ENCODE measurements at places on chromosomes 11 and 22. TPM values are rescaled to one million over a fixed set of nuclear protein-coding genes. Genes with fewer than 3 reads are reported as not detected.

DNA sequence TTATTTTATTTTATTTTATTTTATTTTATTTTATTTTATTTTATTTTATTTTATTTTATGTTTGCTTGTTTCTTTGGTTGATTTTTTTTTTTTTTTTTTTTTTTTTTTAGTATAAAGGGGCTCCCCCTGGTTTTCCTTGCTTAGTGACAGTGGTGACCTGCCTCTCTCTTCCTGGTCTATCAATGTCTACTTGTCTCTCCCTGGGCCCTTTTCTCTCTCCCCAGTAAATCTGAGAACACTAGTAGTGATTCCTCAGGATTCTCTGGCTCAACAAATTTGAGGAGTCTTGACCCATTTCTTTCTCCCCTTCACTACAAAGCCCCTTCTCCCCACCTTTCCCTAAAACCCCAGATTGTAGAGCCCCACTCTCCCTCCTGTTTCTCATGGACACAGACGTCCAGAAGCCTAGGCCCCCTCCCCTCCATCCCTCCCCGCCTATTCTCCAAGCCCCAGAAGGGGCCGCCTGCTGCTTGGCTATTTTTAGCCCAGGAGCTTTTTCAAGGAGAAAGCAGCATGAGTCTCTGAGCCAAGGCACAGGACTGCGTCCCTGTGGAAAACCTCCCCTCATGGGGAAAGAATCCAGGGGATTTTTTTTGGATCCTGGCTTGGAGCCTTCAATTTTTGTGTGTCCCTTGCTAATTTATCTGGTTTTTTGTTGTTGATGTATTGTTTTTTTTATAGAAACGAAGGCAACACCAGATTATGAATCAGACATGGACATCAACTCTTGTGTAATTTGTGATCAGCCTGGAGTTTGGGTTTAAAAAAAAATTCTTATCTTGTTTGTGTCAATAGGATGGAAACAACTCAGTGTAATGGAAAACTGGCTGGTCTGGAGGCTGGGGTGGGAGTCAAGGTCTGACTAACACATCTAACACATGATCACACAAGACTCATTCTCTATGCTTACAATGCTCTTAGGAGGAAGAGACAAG lies 17.5 kb upstream of the ACCSL start:
- peaks cover 7% of the 10 kb centered on the region for H3K4me1 ChIP-seq
- H3K4me3 ChIP-seq: no peak overlapping the region
- H3K27ac ChIP-seq: peak overlapping the region; percentile 42
- H3K36me3 ChIP-seq: no peaks in the 10 kb centered on the region

GRCh38 chr11:132721526-132721925 lies 810.8 kb downstream of the OPCML start:
- no peak for DNase-seq
- no peaks in the 10 kb centered on the region for H3K27me3 ChIP-seq
- no peak overlapping the region for H3K4me3 ChIP-seq
- no peak overlapping the region for H3K27ac ChIP-seq
- no peaks in the 10 kb centered on the region for H3K36me3 ChIP-seq
- H3K4me1 ChIP-seq: no peaks in the 10 kb centered on the region

DNA sequence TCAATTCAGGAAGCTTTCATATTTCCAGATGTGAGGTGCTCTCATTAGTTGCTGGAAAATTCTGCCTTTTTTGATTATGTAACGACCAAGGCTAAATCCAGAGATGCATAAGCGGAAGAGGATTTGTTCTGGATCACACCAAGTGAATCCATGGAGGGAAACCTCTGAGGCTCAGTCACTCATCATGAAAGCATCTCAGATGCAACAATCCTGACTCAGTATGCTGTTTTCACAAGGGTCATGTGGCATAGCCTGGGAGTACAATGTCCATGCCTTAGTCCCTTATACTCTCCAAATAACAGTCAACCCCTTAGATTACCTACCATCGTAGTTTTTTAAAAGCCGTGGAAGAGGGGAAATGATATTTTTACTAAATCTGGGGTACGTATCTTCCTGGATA lies 445.6 kb downstream of the NTM start:
- H3K36me3 ChIP-seq: no peaks in the 10 kb centered on the region
- no peaks in the 10 kb centered on the region for H3K27me3 ChIP-seq
- DNase-seq: no peak
- H3K27ac ChIP-seq: no peak overlapping the region
- no peak overlapping the region for H3K4me3 ChIP-seq

DNA sequence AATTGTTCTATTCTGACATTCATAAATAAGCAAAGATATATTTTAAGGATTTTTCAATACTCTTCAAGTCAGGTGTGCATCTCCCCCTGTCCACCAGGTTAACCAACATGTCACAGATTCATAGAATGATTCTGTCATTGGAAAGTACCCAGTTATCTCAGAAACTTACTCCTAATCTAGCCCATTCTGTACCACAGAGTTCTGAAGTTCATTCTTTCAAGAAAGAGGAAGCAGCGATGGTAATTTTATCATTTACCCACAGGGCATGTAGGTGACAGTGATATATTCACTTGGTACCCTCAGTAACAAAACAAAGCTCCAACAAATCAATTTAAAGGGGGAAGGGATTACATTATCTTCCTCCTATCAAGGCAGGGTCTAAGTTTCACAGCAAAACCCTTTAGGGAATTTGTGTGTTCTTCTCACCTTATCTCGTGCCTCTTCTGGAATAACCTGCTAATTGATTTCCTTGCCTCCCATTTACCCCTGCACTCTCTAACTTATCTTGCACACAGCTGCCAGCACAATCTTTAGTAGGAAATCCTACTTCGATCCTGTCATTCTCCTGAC lies 19.0 kb upstream of the MPPED2 start:
- H3K27me3 ChIP-seq: no peaks in the 10 kb centered on the region
- H3K36me3 ChIP-seq: no peaks in the 10 kb centered on the region
- H3K4me3 ChIP-seq: no peak overlapping the region
- no peaks in the 10 kb centered on the region for H3K4me1 ChIP-seq
- DNase-seq: no peak
- no peak overlapping the region for H3K27ac ChIP-seq

DNA sequence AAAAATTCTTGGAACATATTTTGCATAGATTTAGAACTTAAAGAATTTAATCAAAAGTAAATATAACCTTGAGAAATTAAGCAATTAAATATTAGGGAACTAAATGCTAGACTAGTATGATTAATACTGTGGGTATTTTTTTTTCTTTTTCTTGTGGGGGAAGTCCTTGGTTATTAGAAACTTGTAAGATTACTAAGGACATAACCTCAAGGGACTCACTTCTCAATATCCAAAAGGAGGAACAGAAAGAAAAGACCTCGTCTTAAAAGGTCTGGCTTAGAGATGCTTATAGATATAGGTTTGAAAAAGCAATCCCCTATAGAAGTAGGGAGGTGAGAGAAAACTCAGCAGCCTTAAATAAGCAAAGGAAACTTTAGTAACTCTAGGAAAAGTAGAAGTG lies 368.5 kb downstream of the INSC start:
- H3K4me1 ChIP-seq: no peaks in the 10 kb centered on the region
- H3K27me3 ChIP-seq: no peaks in the 10 kb centered on the region
- DNase-seq: no peak

DNA sequence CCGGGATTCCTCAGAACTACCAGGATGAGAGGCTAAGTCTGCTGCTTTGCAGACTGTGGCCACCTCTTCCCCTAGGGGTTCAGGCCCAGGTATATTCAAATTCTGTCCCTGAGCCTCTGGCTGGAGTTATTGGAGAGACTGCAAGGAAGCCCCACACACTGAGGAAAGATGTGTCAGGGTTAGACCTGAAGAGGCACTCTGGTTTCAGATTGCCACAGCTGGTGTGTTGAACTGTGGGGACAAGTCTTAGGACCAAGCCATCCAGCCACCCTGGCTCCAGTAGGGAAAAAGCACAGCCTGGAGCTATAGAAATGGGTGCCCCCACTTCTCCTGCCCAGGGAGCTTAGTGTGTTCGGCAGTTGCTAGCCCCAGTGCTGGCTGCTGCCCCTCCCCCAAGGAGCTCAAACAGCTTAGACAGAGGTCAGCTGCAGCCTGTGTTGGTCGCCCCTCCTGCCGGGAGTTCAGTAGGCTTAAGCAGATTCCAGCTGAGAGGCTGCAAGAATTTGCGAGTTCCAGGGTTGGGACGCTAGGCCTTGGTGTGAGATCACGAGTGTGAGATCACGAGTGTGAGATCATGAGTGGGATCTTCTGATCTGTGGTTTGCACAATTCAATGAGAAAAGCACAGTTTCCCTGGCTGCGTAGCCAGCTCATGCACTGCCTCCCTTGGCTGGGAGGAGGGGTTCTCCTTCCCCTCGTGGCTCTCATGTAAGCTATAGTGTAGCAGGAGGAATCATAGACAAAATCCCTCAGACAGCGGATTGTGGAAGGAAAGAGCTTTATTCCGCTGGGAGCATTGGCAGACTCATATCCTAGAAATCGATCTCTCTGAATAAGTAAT lies 552.1 kb upstream of the CHORDC1 start:
- no peak overlapping the region for H3K4me3 ChIP-seq
- H3K4me1 ChIP-seq: no peaks in the 10 kb centered on the region
- no peak overlapping the region for H3K27ac ChIP-seq
- no peaks in the 10 kb centered on the region for H3K36me3 ChIP-seq
- no peak for DNase-seq

GRCh38 chr11:106939157-106939556 lies 79.1 kb downstream of the GUCY1A2 start:
- H3K27ac ChIP-seq: no peak overlapping the region
- no peaks in the 10 kb centered on the region for H3K27me3 ChIP-seq
- no peak overlapping the region for H3K4me3 ChIP-seq
- H3K36me3 ChIP-seq: no peaks in the 10 kb centered on the region
- DNase-seq: no peak
- no peaks in the 10 kb centered on the region for H3K4me1 ChIP-seq

GRCh38 chr22:26124991-26125725 lies 44.1 kb upstream of the SEZ6L start:
- H3K4me1 ChIP-seq: no peaks in the 10 kb centered on the region
- no peaks in the 10 kb centered on the region for H3K36me3 ChIP-seq
- peaks cover 2% of the 10 kb centered on the region for H3K27me3 ChIP-seq
- H3K4me3 ChIP-seq: no peak overlapping the region
- DNase-seq: no peak

DNA sequence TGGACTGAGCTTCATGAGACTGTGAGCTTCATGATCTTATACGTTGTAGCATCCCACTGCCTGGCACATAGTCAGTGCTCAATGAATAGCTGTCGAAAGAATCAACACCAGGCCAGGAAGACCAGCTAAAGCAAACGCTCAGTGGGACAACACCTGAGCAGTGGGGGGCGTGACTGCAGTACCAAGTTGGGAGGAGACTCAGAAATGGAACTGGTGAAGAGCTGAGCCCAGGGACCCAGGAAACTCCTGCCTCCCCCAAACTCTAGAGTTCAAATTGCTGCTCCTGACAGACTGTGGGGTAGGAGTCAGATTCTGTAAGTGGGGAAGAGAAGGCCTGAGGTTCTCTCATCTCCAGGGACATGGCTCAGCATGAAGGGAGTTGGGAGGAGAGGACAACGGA lies 59.3 kb downstream of the MORC2 start:
- H3K27me3 ChIP-seq: no peaks in the 10 kb centered on the region

DNA sequence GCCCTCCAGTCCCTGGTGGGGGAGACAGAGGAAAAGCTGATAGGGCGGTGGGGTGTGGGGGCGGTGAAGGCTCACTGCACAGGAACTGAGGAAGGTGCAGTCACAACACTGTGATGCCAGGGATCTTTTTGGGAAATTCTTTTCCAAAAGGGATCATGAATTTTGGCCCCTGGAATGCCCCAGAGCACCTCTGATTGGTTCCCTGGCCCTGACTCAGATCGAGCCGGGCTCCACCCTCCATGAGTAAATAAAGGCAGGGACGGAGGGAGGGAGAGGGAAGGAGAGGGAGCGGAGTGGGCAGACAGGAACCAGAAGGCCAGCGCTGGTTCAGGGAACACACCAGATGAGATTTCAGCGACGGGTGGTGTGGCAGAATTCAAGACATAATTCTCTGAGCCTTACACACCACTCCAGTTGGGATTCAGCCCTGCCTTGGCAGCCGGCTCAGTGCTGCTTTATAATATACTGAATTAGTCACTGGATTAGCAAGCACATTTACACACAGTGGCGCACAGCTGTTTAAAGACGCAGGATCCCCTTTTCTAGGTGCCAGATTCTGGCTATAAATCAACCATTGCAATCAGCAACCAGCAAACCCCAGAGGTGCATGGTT lies 80.3 kb downstream of the ETS1 start:
- DNase-seq: peak; percentile 69
- H3K27me3 ChIP-seq: no peaks in the 10 kb centered on the region
- peak overlapping the region; percentile 94 for H3K27ac ChIP-seq

DNA sequence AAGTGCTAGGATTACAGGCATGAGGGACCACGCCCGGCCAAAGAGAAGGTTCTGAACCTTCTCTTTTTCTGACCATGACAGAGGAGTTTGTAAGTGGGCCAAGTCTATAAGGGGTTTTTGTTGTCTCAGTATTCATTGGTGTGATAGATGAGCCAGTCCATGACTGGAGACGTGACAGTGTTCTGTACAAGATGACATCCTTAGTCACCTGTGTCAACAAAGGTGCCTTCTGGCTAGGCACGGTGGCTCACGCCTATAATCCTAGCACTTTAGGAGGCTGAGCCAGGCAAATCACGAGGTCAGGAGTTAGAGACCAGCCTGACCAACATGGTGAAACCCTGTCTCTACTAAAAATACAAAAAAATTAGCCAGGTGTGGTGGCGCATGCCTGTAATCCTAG lies 4.2 kb upstream of the KLHL22 start:
- H3K36me3 ChIP-seq: peaks cover 7% of the 10 kb centered on the region
- no peaks in the 10 kb centered on the region for H3K4me1 ChIP-seq
- H3K27ac ChIP-seq: no peak overlapping the region
- no peak overlapping the region for H3K4me3 ChIP-seq
- DNase-seq: no peak

DNA sequence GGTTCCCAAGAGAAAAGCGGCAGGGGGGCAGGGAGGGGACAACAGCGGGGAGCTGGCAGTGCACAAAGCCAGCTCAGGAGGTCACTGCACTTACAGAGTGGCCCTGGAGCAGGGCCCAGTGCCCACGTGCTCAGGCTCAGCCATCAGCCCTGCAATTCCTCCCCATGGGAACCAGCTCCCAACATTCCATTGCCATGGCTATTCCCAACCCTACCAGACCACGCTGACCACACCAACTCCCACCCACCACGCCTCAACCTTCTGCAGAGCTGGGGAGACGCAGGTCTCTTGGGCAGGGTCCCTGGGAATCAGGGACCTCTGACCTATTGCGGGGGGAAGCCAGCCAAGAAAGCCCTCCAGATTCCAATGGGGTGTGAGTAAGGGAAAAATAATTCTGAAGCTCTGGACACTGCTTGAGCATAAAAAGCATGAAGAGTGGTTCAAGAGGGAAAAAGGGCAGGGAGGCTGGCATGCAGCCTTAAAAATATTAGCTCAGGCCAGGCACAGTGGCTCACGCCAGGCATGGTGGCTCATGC lies 38.3 kb upstream of the TFIP11 start:
- no peak overlapping the region for H3K4me3 ChIP-seq
- peaks cover 4% of the 10 kb centered on the region for H3K36me3 ChIP-seq
- peak overlapping the region; percentile 72 for H3K27ac ChIP-seq
- H3K4me1 ChIP-seq: peaks cover 10% of the 10 kb centered on the region
- H3K27me3 ChIP-seq: no peaks in the 10 kb centered on the region

GRCh38 chr11:116948391-116948790 lies 111.0 kb upstream of the APOA1 start:
- H3K4me1 ChIP-seq: no peaks in the 10 kb centered on the region
- no peak for DNase-seq
- H3K27me3 ChIP-seq: no peaks in the 10 kb centered on the region
- no peak overlapping the region for H3K4me3 ChIP-seq
- peak overlapping the region; percentile 40 for H3K27ac ChIP-seq
- peaks cover 14% of the 10 kb centered on the region for H3K36me3 ChIP-seq

GRCh38 chr11:14420223-14420622 lies 61.2 kb upstream of the RRAS2 start:
- no peak for DNase-seq
- no peaks in the 10 kb centered on the region for H3K27me3 ChIP-seq
- H3K27ac ChIP-seq: no peak overlapping the region
- peaks cover 6% of the 10 kb centered on the region for H3K4me1 ChIP-seq
- no peaks in the 10 kb centered on the region for H3K36me3 ChIP-seq

The PNPLA5 gene
- not detected for total RNA-seq

The CNTF gene
- total RNA-seq: 2.0 TPM

The APOBEC3B gene
- 1.0 TPM for total RNA-seq

The MUC2 gene
- 0.43 TPM for total RNA-seq

The OR4C46 gene
- total RNA-seq: not detected
